Natural killer cell (primary cell): ENCODE measurements at places on chromosomes 13 and 19. TPM values are rescaled to one million over a fixed set of nuclear protein-coding genes. Genes with fewer than 3 reads are reported as not detected.

Gene UBE2L5
- total RNA-seq, result not detected

Gene FLT1
- total RNA-seq, result 0.43 TPM

Gene SHISA2
- total RNA-seq, result not detected

- no peak overlapping the region for H3K27ac ChIP-seq
- no peak overlapping the region for H3K4me3 ChIP-seq
- no peak for DNase-seq
- peaks cover 35% of the 10 kb centered on the region for H3K27me3 ChIP-seq
- H3K4me1 ChIP-seq, result peaks cover 22% of the 10 kb centered on the region
Measured at GRCh38 chr19:55161571-55162322, 4.2 kb upstream of the TNNI3 start.

DNA sequence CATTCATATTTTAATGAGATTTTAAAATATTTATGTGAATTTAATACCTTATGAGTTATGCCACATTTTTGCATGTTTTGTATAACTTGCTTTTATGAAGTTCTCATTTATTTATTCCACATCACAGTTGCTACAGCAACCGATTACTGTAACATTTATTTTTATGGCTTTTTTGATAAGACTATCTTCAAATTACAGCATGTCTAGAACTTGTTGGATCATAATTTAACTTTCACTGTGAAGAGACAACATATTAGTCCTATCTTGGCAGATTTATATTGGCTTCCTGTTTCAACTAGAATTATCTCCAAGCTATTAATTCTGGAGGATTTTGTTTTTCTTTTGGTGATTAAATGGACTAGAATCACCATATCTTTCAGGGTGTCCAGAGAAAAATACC, 793.7 kb upstream of the SLITRK5 start:
- H3K36me3 ChIP-seq, result no peaks in the 10 kb centered on the region
- H3K4me3 ChIP-seq, result no peak overlapping the region
- H3K4me1 ChIP-seq, result no peaks in the 10 kb centered on the region
- H3K27ac ChIP-seq, result no peak overlapping the region
- no peaks in the 10 kb centered on the region for H3K27me3 ChIP-seq

DNA sequence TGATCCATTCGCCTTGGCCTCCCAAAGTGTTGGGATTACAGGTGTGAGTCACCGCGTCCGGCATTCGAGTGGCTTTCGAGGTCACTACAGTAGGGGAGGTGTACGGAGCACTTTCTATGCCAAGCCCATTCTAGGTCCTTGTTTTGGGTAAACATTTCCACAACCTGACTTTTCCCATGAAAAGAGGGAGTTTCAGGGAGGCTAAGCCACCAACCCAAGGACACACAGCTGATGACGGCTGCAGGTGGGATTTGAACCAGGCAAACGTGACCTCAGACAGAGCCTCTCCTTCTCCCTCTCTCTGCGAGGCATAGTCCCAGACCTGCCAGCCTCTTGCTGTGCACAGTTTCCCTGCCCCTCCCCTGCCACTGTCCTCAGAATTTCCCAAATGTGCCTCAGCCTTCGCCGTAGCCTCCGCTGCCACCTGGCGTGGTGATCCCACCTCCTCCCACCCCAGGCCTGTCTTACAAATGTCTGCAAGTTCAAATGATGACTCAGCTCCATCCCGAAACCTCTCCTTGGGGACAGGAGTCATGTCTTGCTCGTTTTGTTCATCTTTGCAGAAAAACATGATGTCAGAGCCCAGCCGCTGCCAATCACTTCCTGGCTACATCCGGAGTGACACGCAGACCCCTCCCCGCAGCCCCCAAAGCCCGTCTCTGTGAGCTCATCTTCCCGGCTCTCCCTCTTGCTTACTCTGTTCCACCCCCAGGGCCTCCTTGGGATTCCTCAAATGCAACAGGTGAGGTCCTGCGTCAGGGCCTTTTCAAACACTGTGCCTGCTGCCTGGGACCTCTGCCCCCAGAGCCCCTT, 6.6 kb upstream of the GADD45B start:
- no peaks in the 10 kb centered on the region for H3K36me3 ChIP-seq
- DNase-seq, result no peak
- peaks cover 4% of the 10 kb centered on the region for H3K4me1 ChIP-seq
- H3K4me3 ChIP-seq, result no peak overlapping the region
- no peaks in the 10 kb centered on the region for H3K27me3 ChIP-seq

- no peaks in the 10 kb centered on the region for H3K36me3 ChIP-seq
- DNase-seq, result peak; percentile 16
- H3K4me3 ChIP-seq, result peak within 1 kb of the TSS; percentile 29
- peaks cover 10% of the 10 kb centered on the region for H3K4me1 ChIP-seq
- no peak within 1 kb of the TSS for H3K27ac ChIP-seq
Measured at GRCh38 chr13:51222037-51222685, at the start of gene FAM124A. Gene FAM124A (plus strand): TSS chr13:51222398. CDS start chr13:51222502, 104 bp downstream.

DNA sequence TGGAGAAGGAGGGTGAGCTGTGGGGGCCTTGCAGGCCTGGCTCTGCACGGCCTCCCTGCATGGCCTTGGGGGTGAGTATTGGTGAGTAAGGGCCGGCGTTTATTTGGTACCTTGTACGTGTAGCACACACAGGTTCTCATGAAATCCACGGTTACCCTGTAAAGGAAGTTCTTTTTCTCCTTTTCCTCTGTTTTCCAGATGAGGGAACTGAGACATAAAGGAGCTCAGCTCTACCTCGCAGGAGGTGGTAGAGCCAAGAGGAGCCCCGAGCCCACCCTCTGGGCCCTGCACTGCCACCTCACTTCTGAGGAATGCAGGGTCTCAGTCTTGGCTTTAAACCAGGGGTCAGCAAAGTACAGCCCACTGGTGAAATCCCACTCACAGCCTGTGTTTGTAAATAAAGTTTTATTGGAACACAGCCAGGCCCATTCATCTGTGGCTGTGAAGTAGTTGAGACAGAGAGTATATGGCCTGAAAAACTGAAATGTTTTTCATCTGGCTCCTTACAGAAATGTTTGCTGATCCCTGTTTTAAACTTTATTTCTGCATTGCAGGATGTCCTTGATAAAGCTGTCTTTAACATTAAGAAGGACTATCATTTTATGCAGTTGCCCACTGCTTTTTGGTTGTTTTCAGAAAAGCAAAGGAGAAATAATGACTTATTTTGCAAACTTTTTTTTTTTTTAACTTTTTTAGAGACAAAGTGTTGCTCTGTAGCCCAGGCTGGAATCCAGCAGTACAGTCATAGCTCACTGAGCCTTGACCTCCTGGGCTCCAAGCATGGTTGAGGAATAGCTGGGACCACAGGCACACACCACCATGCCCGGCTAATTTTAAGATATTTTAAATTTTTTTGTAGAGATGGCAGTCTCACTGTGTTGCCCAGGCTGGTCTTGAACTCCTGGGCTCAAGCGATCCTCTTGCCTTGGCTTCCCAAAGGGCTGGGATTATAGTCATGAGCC, 6.4 kb downstream of the EPN1 start:
- peaks cover 56% of the 10 kb centered on the region for H3K36me3 ChIP-seq
- peaks cover 42% of the 10 kb centered on the region for H3K4me1 ChIP-seq
- H3K4me3 ChIP-seq, result no peak overlapping the region
- DNase-seq, result no peak
- H3K27me3 ChIP-seq, result no peaks in the 10 kb centered on the region

- H3K36me3 ChIP-seq, result peaks cover 44% of the 10 kb centered on the region
- no peak overlapping the region for H3K4me3 ChIP-seq
- H3K27ac ChIP-seq, result no peak overlapping the region
- H3K27me3 ChIP-seq, result no peaks in the 10 kb centered on the region
Measured at GRCh38 chr19:3615524-3616135, 9.0 kb upstream of the TBXA2R start.

GRCh38 chr13:41512441-41512840, 55.1 kb downstream of the RGCC start:
- no peak overlapping the region for H3K27ac ChIP-seq
- H3K36me3 ChIP-seq, result no peaks in the 10 kb centered on the region
- DNase-seq, result no peak
- no peak overlapping the region for H3K4me3 ChIP-seq
- no peaks in the 10 kb centered on the region for H3K27me3 ChIP-seq
